ENCODE measurements at places on chromosomes 2 and 18.

DNA sequence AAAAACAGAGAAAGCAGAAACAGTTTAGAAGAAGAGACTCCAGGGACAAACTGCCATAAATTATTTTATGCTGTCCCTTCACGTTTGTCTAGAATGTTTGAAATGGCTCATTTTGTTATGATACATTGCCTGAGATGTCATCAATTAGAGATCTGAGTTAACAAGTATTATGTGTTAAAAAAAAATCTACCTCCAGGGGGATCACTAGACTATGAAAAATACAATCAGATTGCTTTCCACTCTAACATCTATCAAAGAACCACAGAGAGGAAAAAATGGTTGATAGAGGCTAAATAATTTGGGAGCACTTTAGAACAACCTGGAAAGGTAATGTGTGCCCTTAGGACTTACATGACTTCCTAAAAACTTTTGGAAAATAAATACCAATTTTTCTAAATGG lies 103.8 kb upstream of the CCDC150 start:
- H3K27ac ChIP-seq = no peak overlapping the region
- no peaks in the 10 kb centered on the region for H3K27me3 ChIP-seq
- H3K4me3 ChIP-seq = no peak overlapping the region
- DNase-seq = peak; percentile 21

- DNase-seq = no peak
- no peak overlapping the region for H3K4me3 ChIP-seq
- no peak overlapping the region for H3K27ac ChIP-seq
- H3K36me3 ChIP-seq = peaks cover 5% of the 10 kb centered on the region
- H3K4me1 ChIP-seq = peaks cover 29% of the 10 kb centered on the region
Observed at GRCh38 chr2:65358678-65359400, 73.6 kb downstream of the SPRED2 start.

DNA sequence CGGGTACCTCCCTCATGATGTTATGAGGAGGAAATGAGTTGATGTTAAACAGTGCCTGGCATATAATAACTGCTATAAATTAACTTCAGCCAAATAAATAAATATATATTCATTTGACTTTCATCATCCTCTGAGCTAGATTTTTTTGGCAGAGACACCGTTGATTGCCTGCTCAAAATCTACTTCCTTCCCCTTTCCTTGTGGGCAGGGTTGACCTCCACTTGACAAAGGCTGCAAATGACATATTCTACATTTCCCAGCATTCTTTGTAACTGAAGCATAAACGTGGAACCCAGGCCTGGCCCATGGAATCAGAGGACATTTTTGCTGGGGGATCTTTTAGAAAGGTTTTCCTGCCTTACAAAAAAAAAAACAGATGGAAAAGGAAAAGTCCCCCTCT lies 177.8 kb downstream of the TXNL1 start:
- no peak overlapping the region for H3K27ac ChIP-seq
- H3K36me3 ChIP-seq = no peaks in the 10 kb centered on the region
- DNase-seq = no peak
- no peaks in the 10 kb centered on the region for H3K4me1 ChIP-seq

- no peak overlapping the region for H3K4me3 ChIP-seq
- H3K36me3 ChIP-seq = no peaks in the 10 kb centered on the region
- no peaks in the 10 kb centered on the region for H3K4me1 ChIP-seq
- DNase-seq = no peak
Observed at GRCh38 chr18:55153346-55153745, 194.1 kb upstream of the CCDC68 start.

DNA sequence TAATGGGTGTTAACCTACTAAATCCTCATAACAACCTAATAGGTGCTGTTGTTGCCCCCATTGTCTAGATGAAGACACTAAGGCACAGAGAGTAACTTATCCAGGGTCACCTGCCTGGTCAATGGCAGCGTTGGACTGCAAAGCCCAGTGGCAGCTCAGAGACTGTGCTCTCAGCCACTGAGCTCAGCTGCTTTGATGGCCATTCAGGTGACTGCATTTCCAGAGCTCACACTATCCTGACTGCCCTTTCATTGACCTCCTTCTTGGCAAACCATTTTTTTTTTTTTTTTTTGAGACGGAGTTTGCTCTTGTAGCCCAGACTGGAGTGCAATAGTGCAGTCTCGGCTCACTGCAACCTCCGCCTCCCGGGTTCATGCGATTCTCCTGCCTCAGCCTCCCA lies 115.2 kb downstream of the MAPK4 start:
- no peaks in the 10 kb centered on the region for H3K4me1 ChIP-seq
- no peak overlapping the region for H3K4me3 ChIP-seq
- H3K27me3 ChIP-seq = peaks cover 12% of the 10 kb centered on the region
- no peaks in the 10 kb centered on the region for H3K36me3 ChIP-seq

GRCh38 chr2:171509945-171510731 lies 12.1 kb upstream of the CYBRD1 start:
- H3K27me3 ChIP-seq = no peaks in the 10 kb centered on the region
- no peak overlapping the region for H3K27ac ChIP-seq

GRCh38 chr18:9017905-9018227 lies 84.6 kb upstream of the NDUFV2 start:
- H3K4me1 ChIP-seq = peaks cover 13% of the 10 kb centered on the region
- peak overlapping the region; percentile 46 for H3K27ac ChIP-seq
- H3K4me3 ChIP-seq = peak overlapping the region; percentile 63
- H3K36me3 ChIP-seq = no peaks in the 10 kb centered on the region

Measured in MCF 10A (cell line).